Naive thymus-derived CD8-positive, alpha-beta T cell (primary cell): ENCODE measurements at places on chromosomes 2 and 18. TPM values are rescaled to one million over a fixed set of nuclear protein-coding genes. Genes with fewer than 3 reads are reported as not detected.

Gene GALNT14
- 0.36 TPM for total RNA-seq

Gene ATP5F1A
- 277 TPM for total RNA-seq

Gene PLA2R1
- total RNA-seq: not detected

Gene PGAP1
- total RNA-seq: 9.7 TPM

Gene OR6B2
- total RNA-seq: not detected

Gene DDX18
- 120 TPM for total RNA-seq

Gene GAL3ST2
- total RNA-seq: not detected

Gene GPATCH11
- 15.3 TPM for total RNA-seq

Gene ACP1
- 104 TPM for total RNA-seq

Gene SESTD1
- 4.9 TPM for total RNA-seq

Gene WNT6
- not detected for total RNA-seq

Gene FNDC4
- not detected for total RNA-seq

Gene ANKRD62
- total RNA-seq: not detected

Gene CD302
- total RNA-seq: 1.3 TPM

Gene CYP26B1
- total RNA-seq: not detected

Gene TGIF1
- 83.6 TPM for total RNA-seq

Gene AMER3
- total RNA-seq: not detected

Gene CYP27C1
- total RNA-seq: not detected

Gene ALKAL2
- total RNA-seq: not detected

Gene ACTR1B
- 94.0 TPM for total RNA-seq

Gene PUS10
- total RNA-seq: 9.2 TPM
